Naive thymus-derived CD4-positive, alpha-beta T cell (primary cell): ENCODE measurements at places on chromosomes 5 and 9. TPM values are rescaled to one million over a fixed set of nuclear protein-coding genes. Genes with fewer than 3 reads are reported as not detected.
A peak's percentile ranks its signal among the peaks of the same experiment; 100 is the strongest.

Gene MTX3
- total RNA-seq = 24.4 TPM

Gene CD74
- total RNA-seq = 1,948 TPM

Gene NEUROG1
- not detected for total RNA-seq

Gene DDX4
- 0.92 and 1.2 TPM in 2 replicates for total RNA-seq

Gene FAM174A
- 5.9 and 6.7 TPM in 2 replicates for total RNA-seq

Gene MARVELD2
- 0.20 TPM in 1 of 2 replicates, not detected in the other for total RNA-seq

Gene ELAVL2
- total RNA-seq = not detected

Gene LIX1
- not detected for total RNA-seq

Gene ASS1
- total RNA-seq = not detected

DNA sequence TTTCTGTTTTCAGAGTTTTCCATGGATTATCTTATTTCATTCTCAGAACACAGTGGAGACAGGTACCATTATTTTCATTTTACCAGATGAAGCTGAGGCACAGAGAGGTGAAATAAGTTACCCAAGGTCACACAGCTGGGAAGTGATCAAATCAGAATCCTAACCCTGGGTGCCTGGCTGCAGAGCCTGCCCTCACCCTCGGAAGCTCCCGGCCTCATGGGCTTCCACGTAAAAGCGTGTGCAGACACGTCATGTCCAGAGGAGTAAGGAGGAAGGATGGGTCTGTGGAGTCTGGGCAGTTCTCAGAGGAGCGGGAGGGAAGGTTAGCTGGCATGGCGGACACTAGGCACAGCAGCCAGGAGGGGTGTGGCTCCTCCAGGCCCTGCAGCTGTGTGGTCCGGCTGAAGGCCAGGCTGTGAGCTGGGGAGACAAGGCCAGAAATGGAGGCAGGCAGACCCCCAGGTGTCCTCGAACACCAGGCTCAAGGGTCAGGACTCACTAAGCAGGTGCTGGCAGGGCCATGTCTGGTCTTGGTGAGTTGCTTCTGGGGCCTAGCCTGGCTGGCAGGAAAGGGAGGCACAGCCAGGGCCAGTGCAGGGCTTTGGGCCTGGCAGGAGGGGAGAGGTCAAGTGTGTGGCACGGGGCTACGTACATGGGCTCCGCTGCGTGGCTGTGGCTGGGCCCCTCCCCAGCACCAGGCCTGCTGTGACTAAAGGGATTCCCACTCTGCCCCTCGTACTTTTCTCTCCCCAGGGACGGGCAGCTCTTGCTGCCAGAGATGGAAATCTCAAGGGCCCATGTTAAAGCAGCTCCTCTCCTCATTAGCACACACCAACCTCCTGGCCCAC, 5.6 kb downstream of the TBC1D9B start:
- no peak for DNase-seq

GRCh38 chr5:149471406-149472183, 79.6 kb downstream of the CSNK1A1 start:
- no peak for DNase-seq

DNA sequence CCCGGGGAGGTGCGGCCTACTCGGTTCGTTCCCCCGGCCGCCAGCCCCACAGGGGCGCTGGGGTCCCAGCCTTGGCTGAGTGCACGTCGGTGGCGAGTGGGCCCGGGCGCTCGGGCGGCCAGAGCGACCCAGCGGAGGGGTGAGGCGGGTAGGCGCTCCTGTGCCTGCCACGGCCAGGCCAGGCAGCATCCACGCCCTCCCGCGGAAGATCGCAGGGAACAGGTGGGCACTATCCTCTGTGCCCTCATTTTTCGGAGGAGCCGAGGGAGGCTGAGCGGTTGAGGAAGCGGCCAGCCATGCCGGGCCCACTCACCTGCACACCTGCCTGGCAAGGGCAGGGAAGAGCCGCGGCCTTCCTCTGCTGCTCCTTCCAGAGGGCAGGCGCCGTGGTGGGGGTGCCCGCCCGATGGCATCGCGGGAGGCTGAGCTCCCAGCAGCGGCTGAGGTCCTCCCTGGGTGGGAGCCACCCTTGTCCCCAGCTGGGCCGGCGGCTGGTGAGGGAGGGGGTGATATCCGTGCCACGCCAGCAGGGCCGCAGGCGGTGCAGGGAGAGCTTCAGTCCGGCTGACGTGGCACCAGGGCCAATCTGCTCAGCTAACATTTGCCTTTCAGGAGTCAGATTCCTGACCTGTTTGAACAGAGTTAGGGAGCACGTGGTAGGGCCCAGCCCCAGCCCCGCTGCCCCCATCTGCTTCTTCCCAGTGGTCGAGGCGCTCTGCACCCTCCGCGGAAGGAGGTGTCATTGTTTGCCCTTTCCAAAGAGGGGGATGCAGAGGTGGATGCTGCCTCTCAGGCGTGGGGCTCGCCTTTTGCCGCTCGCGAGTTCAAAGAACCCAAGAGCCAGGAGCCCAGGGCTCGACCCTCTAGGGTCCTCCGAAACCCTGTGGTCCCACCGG, 1.6 kb upstream of the SEC16A start:
- DNase-seq = peak; percentile 18

- no peak for DNase-seq
Observed at GRCh38 chr5:102581011-102581410, 82.2 kb upstream of the SLCO6A1 start.

- peak; percentile 31 for DNase-seq
Observed at GRCh38 chr5:180070756-180071530, 616 bp downstream of the RNF130 start.

- no peak for DNase-seq
Observed at GRCh38 chr9:134365791-134366222, 39.6 kb downstream of the RXRA start.

- DNase-seq = no peak
Observed at GRCh38 chr9:37571282-37571681, 4.9 kb downstream of the FBXO10 start.

DNA sequence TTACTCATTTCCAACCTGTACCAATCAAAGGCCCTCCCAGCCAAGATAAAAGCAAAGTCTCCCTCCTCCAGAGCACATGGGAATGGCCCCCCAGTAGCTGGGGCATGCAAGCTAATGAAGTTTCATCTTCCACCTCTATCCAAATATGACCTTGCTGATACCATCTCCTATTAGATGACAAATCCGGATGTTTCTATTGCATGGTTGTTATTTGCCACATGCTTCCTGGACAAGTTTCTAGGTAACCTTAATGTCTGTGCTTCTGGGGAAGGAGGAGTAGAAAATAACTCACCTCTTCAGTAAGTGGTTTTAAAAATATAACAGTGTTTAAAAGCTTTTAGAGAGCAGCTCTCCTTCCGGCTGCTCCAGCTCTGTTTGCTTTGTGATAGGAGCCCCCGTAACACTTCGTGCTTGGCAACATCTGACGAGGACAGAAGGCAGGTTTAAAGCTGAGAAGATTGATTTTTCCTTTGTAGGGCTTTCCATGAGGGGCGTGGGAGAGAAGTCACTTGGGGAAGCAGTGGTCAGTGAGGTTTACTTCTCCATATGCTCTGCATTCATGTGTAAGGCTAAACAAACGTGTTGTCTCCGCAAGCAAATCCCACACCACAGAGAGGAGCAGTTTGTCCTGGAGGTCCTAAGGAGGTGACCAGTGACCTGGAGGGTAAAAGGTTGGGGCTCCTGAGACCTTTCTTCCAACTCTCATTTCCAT, 40.3 kb upstream of the GLRX start:
- DNase-seq = no peak

GRCh38 chr5:65483546-65484346, 2.0 kb upstream of the ADAMTS6 start:
- DNase-seq = no peak

GRCh38 chr9:74817281-74817810, 70.4 kb downstream of the TRPM6 start:
- DNase-seq = no peak

- DNase-seq = no peak
Observed at GRCh38 chr5:164350236-164350635, 844.8 kb downstream of the MAT2B start.

DNA sequence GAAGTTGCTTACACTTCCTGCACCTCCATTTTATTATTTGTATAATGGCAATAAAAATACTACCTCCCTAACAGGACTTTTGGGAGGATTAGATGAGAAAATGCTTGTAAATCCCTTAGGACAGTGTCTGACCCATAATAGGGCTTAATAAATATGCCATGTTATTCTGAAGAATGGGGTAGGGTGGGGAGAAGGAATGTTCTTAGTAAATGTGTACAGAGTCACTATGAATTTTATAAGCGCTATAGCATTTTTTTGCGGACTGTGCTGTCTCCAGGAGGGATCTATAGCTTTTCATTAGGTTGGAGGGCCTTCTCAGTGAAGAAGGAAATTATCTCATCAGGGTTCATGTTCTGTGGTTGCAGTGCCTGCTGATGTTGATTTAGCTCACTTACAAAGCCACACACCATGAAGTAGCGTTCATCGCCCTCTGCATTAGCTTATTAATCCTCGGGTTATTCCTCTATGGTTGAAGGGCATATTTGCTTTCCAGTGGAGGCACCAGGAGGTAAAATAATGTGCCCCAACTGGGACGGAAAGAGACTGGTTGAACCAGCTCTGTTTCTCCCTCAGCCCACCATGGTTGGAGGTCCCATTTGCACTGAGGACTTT, 497.1 kb downstream of the ARHGEF28 start:
- DNase-seq = no peak

DNA sequence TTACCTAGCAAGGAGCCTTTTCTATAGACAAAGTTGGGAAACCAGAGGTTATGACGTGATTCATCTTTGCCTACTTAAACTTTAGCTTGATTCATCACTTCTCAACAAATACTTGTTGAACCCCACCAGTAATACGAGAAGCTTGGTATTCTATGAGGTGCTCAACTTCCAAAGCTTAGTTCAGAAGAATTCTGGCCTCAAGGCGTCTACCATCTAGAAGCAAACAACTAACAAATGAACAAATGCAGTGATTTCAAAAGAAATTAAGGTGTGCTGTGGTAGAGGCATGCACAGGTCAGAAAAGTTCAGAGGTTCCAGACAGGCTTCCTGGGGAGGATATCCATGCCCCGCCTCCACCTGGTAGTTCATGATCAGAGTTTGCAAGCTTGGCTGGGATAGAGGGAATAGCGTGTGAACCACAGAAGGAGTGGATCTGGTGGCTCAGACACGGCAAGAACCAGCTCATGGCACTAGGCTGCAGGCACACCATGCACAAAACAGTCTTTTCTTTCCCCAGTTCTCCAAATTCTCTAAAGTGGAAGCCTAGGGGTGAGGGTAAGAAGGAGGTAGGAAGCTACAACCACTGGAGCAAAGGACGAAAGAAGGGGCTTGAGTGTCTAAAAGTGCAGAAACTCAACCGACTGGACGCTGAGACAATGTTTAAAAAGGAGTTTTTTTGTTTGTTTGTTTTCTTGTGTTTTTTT, 473.0 kb downstream of the RAB3C start:
- DNase-seq = no peak

DNA sequence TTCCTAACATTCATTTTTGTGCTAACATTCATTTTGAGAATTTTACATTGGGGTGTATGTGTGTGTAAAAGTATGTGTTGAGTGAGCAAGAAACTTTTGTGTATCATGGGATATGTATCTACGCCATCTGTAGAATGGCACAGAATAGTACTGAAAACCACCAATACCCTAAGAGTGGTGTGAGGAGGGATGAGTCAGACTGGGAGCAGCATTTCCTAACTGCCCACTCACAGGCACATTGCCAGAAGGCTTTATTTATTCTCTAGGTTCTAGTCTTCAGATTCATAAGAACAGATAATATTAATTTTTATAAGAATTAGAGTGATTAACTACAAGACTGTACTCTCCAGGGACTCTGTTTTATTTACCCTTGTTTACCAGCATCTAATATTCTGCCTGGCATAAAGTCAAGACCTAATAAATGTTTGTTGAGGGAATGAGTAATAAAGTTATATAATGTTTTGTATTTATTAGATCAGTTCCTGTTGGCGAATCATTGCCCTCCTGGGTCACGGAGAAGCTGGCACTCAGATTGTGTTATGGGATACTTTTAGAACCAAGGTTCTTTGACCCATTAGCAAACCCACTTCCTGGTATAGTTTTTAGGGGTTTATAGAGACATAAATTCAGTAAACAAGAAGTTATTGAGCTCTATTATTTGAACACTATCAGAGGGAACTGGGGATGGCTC, 159.1 kb upstream of the PPP2R2B start:
- DNase-seq = no peak

GRCh38 chr9:21708856-21709255, 93.6 kb upstream of the MTAP start:
- DNase-seq = no peak

DNA sequence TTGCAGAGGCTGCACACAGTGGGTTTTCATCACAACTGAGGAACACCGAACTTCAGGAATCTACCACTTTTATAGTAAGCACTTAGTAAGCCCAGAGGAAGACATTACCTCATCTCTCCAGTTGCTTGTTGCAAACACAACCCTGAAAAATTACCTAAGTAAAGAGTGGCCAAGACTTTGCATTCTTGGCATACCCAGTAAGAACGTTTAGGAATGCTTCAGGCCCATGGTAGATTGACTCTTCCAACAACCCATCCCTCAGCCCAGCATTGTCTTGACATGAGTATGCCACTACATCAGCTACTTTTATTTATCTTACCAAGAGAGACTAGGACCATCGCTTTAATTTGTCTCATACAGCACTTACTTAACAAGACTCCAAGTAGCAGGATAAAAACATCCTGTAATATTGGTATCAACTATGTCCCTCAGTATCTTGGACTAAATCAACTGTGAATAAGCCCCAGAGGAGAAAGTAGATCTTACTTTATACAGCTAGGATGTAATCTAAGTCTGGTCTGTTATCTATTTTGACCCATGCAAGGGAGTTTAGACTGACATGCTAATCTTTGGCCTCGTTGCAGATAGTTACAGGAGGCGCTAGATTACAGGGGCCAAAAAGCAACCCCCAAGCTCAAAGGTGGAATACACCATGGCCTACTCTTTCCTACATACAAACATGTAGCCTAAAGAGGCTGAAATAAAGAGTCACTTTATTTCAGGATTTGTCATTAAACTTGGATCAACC, 114.9 kb downstream of the INVS start:
- DNase-seq = no peak

DNA sequence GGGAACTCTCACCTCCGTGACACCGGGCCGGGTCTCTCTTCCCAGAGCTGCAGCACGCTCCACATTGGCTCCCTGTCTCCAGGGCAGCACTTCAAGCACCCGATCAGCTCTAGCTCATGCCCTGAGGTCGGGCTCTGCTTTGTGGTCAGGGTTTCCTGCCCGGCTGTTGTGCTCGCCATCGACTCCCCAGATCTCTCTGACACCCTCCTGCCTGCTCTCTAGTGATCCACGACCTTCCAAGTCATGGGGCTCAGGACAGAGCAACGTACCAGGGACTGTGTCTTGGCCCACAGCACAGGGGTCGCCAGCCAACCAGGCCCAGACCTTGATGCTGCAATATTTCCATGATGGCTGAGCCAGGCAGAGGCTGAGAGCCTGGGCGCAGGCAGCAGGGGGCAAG, 45.1 kb downstream of the PRRT1B start:
- DNase-seq = no peak

GRCh38 chr5:40359093-40359492, 320.6 kb upstream of the PTGER4 start:
- DNase-seq = no peak
